Erythroblast (primary cell): ENCODE measurements at places on chromosomes 5 and 9.

GRCh38 chr5:21685522-21685921 lies 1167.6 kb downstream of the CDH12 start:
- DNase-seq: no peak

DNA sequence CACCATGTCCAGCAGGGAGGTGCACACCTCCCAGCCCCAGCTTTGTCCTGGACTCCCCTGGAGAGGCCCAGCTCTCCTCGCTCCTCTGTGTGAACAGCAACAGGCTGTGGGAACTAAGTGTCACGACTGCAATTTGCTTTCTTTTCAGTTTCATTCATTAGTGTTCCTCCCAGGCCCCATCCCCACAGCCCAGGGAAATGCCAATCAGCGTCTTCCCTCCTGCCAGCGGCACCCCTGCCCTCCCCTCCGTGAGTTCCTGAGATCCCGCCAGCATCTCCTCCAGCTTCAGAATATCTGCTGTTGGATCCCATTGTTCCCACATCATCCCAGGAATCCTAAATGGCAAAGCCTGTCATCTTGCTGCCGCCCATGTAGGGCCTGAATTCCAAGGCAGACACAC lies 13.1 kb upstream of the RPL26L1 start:
- DNase-seq: no peak

DNA sequence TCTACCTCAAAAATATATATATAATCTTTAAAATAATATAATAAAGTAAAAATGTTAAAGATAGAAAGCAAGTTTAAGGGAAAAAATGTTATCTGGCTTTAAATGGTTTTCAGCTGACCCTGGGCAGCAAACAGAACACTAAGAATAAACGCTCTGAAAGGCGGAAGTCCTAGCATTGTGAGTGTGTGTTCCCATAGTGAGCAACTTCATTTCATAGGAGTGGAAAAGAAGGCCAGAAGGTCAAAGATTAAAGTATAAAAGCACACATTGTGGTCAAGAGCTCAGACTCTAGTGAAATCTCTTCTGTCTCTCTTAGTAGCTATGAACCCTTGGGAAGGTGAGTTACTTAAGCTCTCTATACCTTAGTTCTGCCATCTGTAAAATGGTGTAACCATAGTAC lies 374.4 kb downstream of the ENC1 start:
- DNase-seq: no peak

DNA sequence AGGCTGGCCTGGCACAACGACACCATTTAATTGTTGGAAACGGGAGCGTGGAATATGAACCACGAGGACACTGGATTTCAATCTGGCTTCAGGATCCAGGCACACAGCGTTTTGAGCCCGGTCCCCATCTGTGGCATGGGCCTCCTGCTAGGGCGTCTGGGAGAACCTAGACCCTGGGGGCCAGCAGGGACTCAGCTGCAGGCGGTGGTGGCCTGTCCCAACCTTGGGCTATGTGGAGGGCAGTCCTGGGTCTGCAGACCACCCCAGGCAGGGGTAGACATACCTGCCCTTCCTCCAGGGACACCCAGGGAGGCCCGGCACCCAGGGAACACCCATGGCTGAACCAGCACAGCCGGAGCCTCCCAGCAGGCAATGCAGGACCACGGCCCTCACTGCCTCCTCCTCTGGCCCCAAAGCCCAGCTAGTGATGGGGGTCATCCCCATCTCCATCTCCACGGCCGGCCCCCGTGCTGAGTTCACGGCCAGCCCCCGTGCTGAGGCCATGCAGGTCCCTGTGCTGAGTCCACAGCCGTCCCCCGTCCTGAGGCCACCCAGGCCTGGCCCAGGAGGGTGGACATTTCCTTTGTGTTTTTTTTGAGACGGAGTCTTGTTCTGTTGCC lies 18.5 kb upstream of the UBAC1 start:
- DNase-seq: no peak

GRCh38 chr5:6758236-6758635 lies 45.0 kb downstream of the TENT4A start:
- no peak for DNase-seq

GRCh38 chr5:81609810-81610375 lies 141.0 kb downstream of the SSBP2 start:
- DNase-seq: peak; percentile 14

DNA sequence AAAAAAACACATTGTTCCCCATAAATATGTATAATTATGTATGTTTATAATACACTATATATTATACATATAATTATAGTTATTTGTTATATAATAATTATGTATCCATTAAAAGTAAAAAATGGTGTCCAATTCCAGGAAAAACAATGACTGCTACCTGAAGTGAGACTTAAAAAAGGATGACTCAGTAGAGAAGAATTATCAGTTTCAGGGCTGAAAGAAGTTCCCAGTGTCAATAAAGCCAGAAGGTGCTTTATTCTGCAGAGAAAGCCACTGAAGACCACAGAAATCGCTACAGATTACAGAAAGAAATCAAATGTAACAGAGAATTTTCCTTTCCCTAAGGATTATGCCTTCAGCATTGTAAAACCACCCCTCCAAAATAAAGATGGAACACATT lies 50.9 kb downstream of the ANKRD31 start:
- DNase-seq: no peak

DNA sequence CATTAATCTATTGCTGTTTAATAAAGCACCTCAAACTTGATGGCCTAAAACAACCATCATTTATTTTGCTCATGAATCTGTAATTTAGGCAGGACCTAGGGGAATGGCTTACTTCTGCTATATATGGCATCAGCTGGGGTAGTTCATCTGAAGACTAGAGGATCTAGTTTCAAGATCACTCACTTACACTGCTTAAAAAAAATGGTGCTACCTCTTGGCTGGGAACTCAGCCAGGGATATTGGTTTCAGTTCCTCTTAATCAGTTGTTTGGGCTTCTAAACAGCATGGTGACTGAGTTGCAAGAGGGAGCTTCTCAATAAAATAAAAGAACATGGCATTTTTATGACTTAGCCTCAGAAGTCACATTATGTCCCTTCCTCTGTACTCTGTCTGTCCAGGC lies 142.0 kb downstream of the FAM114A2 start:
- no peak for DNase-seq

DNA sequence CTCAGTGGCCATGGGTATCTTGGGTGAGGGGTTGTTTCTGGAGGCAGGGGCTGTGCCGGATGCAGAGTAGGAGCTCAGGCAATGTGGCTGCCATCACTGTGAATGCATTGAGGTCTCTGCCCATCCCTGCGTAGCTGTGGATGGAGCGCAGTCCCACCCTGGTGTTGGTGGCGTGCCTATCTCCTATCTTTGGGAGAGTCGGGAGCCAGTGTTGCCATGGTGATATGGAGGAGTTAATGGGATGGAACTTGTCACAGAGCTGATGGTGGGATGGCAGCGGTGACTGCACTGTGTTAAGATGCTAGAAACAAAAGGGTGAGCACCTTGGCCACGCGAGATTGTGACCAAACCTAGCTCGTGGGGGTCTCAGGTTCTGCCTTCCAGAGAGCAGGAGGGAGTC lies 197.3 kb downstream of the MELK start:
- no peak for DNase-seq

DNA sequence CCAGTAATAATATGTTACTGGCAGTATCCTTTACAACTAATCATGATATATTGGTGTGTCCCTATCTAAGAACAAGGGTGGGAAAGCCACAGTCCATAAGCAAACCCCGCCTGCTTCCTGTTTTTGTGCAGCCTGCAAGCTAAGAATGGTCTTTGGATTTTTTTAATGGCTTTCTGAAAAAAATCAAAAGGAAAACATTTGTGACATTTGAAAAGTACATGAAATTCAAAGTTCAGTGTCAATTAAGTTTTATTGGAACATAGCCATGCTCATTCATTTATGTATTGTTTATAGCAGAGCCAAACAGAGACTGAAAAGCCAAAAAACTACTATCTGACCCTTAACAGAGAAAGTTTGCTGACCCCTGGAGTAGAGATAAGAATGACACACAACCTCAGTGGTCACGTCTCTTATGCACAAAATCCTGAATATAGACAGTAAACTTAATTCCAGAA lies 12.8 kb upstream of the TMEM245 start:
- DNase-seq: peak; percentile 63

DNA sequence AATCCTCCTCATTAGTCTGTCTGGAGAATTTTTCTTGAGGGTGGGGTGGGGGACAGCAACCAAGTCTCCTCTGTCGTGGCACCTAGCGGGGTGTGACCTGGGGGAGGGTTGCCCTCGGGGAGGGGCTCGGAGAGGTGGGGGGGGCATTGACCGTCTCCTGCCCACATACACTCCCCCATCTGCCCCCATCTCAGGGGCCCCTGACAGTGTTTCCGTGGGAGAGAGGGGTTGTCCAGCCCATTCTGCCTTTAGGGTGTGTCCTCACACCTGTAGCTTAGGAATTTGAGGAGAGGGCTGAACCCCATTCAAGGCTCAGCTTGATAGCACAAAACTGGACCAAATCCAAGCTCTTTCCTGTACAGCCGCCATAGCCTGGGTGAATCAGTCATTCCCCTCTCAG lies 5.9 kb upstream of the CXXC5 start:
- DNase-seq: no peak

- no peak for DNase-seq
Measured at GRCh38 chr9:122212473-122213004, 16.2 kb downstream of the LHX6 start.

DNA sequence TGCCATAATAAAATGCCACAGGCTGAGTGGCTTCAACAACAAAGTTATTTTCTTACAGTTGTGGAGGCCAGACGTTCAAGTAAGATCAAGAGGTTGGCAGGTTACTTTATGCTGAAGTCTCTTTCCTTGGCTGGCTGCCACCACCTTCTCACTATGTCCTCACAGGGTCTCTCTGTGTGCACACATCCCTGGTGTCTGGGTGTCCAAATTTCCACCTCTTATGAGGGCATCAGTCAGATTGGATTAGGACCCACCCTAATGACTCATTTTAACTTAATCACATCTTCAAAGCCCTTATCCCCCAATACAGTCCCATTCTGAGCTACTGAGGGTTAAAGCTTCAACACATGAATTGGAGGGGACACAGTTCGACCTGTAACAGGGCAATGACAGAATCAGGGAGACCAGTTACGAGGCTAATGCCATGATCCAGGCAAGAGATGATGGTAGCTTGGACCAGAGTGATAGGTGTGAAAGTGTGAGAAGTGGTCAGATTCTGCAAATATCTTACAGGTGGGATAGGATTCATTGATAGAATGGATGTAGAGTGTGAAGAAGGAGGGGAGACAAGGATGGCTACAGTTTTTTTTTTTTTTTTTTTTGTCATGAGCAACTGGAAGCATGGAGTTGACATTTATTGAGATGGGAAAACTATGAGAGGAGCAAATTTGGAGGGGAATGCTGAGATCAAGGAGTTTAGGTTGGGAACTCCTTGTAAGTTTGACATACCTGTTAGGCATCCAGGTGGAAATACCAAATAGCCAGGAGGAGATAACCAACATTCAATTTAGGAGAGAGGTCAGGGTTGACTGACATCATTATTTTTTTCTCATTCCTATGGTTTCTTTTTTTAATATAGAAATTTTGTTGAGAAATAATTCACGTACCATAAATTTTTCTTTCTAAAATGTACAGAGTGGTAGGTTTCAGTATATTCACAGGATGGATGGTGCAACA lies 39.6 kb upstream of the FGF1 start:
- peak; percentile 49 for DNase-seq

- peak; percentile 76 for DNase-seq
Measured at GRCh38 chr9:136847088-136847825, 2.0 kb upstream of the PHPT1 start.

- DNase-seq: no peak
Measured at GRCh38 chr9:20597862-20598261, 24.4 kb downstream of the MLLT3 start.

- no peak for DNase-seq
Measured at GRCh38 chr5:150645070-150645700, 4.7 kb downstream of the SYNPO start.

GRCh38 chr5:133265257-133265656 lies 213.4 kb downstream of the HSPA4 start:
- DNase-seq: no peak

- DNase-seq: no peak
Measured at GRCh38 chr5:156589104-156589945, 260.8 kb upstream of the PPP1R2B start.
